ENCODE measurements at places on chromosomes 4 and X. TPM values are rescaled to one million over a fixed set of nuclear protein-coding genes. Genes with fewer than 3 reads are reported as not detected.

- no peaks in the 10 kb centered on the region for H3K4me1 ChIP-seq
- no peak overlapping the region for H3K4me3 ChIP-seq
- H3K27me3 ChIP-seq, result peaks cover 3% of the 10 kb centered on the region
- H3K27ac ChIP-seq, result no peak overlapping the region
- no peak for DNase-seq
Measured at GRCh38 chr4:163256680-163257343, 75.6 kb downstream of the NPY1R start.

- no peak for DNase-seq
- no peaks in the 10 kb centered on the region for H3K36me3 ChIP-seq
- no peaks in the 10 kb centered on the region for H3K27me3 ChIP-seq
- no peaks in the 10 kb centered on the region for H3K4me1 ChIP-seq
- H3K27ac ChIP-seq, result no peak overlapping the region
- no peak overlapping the region for H3K4me3 ChIP-seq
Measured at GRCh38 chrX:85903692-85904471, 143.5 kb downstream of the CHM start.

DNA sequence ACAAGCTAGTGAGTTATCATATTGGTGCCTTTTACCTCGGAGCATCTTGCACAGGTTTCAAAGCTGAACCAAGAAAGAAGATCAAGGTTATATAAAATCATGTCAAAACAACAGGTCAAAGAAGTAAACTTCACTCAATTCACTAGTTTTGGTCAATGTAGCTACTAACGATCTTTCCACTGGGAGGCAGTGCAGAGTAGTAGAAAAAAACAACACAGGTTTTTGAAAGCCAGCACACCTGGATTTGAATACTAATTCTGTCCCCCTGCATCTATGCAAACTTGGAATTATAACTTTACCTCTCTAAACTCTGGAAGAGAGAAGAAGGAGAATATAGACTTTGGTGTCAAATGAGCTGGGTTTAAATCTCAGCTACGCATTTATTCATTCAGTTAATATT lies 266.1 kb downstream of the GRIA3 start:
- H3K27me3 ChIP-seq, result no peaks in the 10 kb centered on the region
- no peaks in the 10 kb centered on the region for H3K36me3 ChIP-seq
- H3K27ac ChIP-seq, result no peak overlapping the region
- DNase-seq, result no peak
- H3K4me3 ChIP-seq, result no peak overlapping the region

DNA sequence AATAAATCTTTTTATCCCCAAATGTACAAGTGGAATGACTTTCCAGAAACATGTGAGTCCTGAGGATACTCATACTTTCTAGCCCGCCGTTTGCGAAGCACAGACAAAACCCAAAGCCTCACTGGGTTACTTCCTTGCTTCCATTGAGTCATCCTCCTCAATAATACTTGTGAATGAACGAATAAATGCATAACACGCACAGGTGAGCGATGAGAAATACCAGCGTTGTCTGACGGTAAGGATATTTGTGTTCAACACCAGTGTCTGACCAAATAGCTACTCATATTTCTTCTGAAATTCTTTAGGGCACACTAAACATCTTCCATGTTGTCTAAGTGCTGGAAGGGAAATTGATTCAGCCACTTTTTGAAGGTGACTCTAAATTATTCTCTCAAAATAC lies 36.0 kb downstream of the CCNG2 start:
- peaks cover 19% of the 10 kb centered on the region for H3K4me1 ChIP-seq
- no peak overlapping the region for H3K4me3 ChIP-seq
- H3K36me3 ChIP-seq, result no peaks in the 10 kb centered on the region
- H3K27ac ChIP-seq, result peak overlapping the region; percentile 78
- no peak for DNase-seq
- peaks cover 7% of the 10 kb centered on the region for H3K27me3 ChIP-seq

- DNase-seq, result no peak
- H3K36me3 ChIP-seq, result no peaks in the 10 kb centered on the region
Measured at GRCh38 chr4:105878668-105879067, 16.6 kb upstream of the NPNT start.

GRCh38 chr4:74623041-74623440 lies 171.3 kb downstream of the BTC start:
- H3K36me3 ChIP-seq, result no peaks in the 10 kb centered on the region
- no peak overlapping the region for H3K4me3 ChIP-seq
- peaks cover 12% of the 10 kb centered on the region for H3K4me1 ChIP-seq
- H3K27ac ChIP-seq, result no peak overlapping the region
- H3K27me3 ChIP-seq, result no peaks in the 10 kb centered on the region
- DNase-seq, result no peak

DNA sequence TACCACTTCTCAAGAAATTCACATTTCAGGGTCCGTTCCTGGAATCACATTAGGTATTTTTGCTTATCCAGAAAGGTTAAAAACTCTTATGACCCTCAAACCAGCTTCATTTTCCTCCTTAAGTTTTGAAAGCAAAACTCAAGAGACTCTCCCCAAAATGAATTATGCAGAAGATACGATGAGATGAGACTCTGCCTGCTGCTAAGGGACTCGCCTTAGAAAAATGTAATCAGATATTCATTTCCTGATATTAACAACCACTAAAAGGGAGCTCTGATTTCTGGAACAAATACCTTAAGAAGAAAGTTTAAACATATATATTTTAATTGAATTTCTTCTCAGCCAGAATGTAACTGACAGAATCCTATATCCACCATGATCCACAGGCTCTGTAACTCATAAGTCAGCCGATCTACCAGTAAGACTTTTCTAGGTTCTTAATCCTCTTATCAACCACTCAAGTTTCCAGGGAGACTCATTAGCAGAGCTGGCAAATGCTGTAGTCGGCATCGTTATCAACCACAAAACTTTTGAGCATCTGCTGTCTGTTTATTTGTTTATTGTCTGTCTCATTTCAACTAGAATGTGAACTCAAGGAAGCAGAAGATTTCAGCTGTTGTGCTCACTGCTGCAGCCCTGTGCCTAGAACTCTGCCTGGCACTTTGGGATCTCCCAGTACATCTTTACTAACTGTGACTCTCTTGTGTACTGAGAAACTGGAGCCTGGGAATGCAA lies 112.5 kb downstream of the LDB2 start:
- H3K4me1 ChIP-seq, result no peaks in the 10 kb centered on the region
- DNase-seq, result no peak
- H3K4me3 ChIP-seq, result no peak overlapping the region
- no peaks in the 10 kb centered on the region for H3K36me3 ChIP-seq
- H3K27me3 ChIP-seq, result no peaks in the 10 kb centered on the region

DNA sequence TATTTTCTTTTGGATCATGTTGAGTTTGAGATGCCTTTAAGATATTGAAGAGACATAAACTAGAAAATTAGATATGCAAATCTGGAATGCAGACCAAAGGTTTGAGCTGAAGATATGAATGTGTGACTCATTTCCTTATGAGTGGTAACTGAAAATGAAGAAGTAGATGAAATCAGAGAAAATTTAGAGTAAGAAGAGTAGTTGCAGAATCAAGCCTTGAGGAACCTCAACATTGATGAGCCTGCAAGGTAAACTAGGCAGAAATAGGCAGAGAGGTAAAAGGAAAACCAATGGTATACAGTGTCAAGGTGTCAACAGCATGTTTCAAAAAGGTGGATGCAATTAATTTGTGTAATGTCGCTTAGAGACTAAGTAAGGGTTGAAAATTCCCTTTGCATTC lies 142.8 kb downstream of the MOSPD2 start:
- H3K4me1 ChIP-seq, result no peaks in the 10 kb centered on the region
- H3K4me3 ChIP-seq, result no peak overlapping the region
- no peaks in the 10 kb centered on the region for H3K36me3 ChIP-seq
- DNase-seq, result no peak
- H3K27me3 ChIP-seq, result no peaks in the 10 kb centered on the region

DNA sequence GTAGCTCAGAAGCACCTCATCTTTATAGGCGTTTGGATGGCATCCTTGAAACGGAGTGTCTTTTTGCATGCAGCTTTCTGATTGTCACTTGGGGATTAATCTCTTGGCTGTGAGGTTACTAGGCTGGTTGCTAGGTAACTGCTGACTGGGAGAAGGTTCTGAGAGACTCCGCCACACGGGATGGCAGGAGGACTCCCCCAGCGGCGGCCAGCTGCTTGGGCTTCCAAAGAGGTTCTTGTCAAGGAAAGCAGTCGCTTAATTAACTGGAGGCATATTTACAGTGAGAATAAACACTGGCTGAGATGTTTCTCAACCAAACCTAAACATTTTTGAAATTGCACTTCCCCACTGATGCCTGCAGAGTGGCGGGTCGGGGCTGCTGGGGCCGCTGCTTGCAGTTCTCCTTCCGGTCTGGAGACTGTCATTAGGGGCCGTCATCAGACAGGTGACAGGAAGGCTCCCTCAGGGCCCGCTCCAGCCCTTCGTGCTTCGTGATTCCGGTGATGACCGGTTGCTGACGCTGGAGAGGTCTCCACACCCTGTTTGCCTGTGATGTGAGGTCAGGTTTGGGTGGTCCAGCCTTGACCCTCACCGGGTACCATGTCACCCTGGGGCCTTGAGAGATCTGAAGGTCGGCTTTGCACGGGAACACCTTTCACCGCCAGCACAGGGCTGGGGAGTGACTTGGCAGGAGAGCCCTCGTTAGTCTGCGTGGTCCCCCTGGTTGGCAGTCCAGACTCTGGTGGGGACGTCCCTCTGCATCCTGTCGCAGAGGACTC lies 9.1 kb downstream of the NSG1 start:
- H3K4me1 ChIP-seq, result no peaks in the 10 kb centered on the region
- H3K4me3 ChIP-seq, result no peak overlapping the region
- no peaks in the 10 kb centered on the region for H3K27me3 ChIP-seq
- H3K36me3 ChIP-seq, result no peaks in the 10 kb centered on the region
- no peak overlapping the region for H3K27ac ChIP-seq
- no peak for DNase-seq

GRCh38 chr4:169283114-169283509 lies 12.4 kb upstream of the SH3RF1 start:
- H3K4me1 ChIP-seq, result no peaks in the 10 kb centered on the region
- H3K36me3 ChIP-seq, result no peaks in the 10 kb centered on the region
- DNase-seq, result no peak
- peaks cover 5% of the 10 kb centered on the region for H3K27me3 ChIP-seq

- H3K4me3 ChIP-seq, result no peak overlapping the region
- H3K4me1 ChIP-seq, result no peaks in the 10 kb centered on the region
- DNase-seq, result no peak
- no peaks in the 10 kb centered on the region for H3K36me3 ChIP-seq
- H3K27ac ChIP-seq, result no peak overlapping the region
Measured at GRCh38 chr4:186602978-186603377, 47.6 kb upstream of the MTNR1A start.

DNA sequence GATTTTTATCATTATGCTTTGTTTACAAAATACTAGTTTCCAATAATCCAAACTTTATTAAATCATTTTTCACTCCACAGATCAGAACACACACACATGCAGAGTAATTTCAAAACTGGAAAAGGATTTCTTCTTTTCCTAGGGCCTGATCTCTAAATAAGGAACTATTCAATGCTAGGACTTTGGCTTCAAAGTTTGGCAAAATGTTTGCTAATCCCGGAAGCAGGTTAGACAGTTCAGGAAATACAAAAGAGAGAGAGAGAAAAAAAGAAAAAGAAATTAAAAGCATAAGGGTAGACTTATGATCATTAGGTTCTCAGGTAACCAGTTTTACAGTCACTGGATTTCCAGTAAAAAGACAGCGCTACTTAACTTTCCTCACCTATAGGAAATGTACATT lies 211.0 kb downstream of the DCLK2 start:
- no peak for DNase-seq
- H3K4me3 ChIP-seq, result no peak overlapping the region
- no peaks in the 10 kb centered on the region for H3K4me1 ChIP-seq
- H3K36me3 ChIP-seq, result no peaks in the 10 kb centered on the region

- peak; percentile 28 for DNase-seq
- H3K4me3 ChIP-seq, result no peak overlapping the region
- H3K4me1 ChIP-seq, result no peaks in the 10 kb centered on the region
- H3K27ac ChIP-seq, result no peak overlapping the region
- peaks cover 1% of the 10 kb centered on the region for H3K27me3 ChIP-seq
Measured at GRCh38 chr4:72302981-72303704, 265.9 kb downstream of the ADAMTS3 start.

DNA sequence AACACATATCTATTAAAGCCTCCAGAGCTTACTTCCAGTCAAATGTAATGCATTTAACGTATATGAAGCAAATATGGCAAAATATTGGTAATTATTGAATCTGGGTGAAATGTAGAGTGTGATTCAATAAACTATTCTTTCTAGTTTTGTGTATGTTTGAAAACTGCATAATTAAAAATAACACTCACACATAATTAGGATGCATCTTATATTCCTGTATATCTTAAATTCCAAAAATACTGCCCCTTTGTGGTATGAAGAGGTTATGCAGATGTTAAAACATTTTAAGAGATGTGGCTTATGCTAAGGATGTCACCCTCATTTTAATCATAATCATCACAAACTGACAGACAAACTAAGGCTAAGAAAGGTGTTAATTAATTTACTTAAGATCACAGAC lies 182.9 kb downstream of the COX18 start:
- no peak for DNase-seq
- no peaks in the 10 kb centered on the region for H3K4me1 ChIP-seq
- H3K27me3 ChIP-seq, result no peaks in the 10 kb centered on the region
- H3K4me3 ChIP-seq, result no peak overlapping the region
- H3K36me3 ChIP-seq, result no peaks in the 10 kb centered on the region

- DNase-seq, result no peak
- no peaks in the 10 kb centered on the region for H3K27me3 ChIP-seq
- H3K4me3 ChIP-seq, result no peak overlapping the region
- H3K27ac ChIP-seq, result no peak overlapping the region
Measured at GRCh38 chr4:16253127-16253960, 27.1 kb upstream of the TAPT1 start.

- no peak for DNase-seq
- H3K27ac ChIP-seq, result no peak overlapping the region
- no peaks in the 10 kb centered on the region for H3K36me3 ChIP-seq
- no peak overlapping the region for H3K4me3 ChIP-seq
- no peaks in the 10 kb centered on the region for H3K4me1 ChIP-seq
Measured at GRCh38 chr4:177163532-177163931, 146.1 kb upstream of the NEIL3 start.

DNA sequence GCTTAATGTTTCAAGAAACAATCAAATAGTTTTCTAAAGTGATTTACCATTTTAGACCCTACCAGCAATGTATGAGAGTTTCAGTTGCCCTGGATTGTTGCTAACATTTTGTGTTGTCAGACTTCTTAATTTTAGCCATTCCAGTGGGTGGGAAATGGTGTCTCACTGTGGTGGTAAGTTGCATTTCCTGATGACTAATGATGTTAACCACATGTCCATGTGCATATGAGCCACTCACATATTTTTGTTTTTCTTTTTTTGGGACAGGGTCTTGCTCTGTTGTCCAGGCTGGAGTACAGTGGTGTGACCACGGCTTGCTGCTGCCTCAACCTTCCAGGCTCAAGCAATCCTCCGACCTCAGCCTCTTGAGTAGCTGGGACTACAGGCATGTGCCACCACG lies 48.3 kb downstream of the MED28 start:
- H3K4me1 ChIP-seq, result peaks cover 4% of the 10 kb centered on the region
- no peak overlapping the region for H3K4me3 ChIP-seq
- H3K27ac ChIP-seq, result no peak overlapping the region
- DNase-seq, result no peak
- no peaks in the 10 kb centered on the region for H3K36me3 ChIP-seq
- peaks cover 7% of the 10 kb centered on the region for H3K27me3 ChIP-seq

ESX1 gene
- not detected for total RNA-seq

KIF4A gene
- 34.0 TPM for total RNA-seq

HMX1 gene
- not detected for total RNA-seq

MSANTD1 gene
- total RNA-seq, result 0.65 TPM

PPBP gene
- total RNA-seq, result not detected

MAGEE2 gene
- not detected for total RNA-seq

STK32B gene
- total RNA-seq, result not detected

SLC6A14 gene
- not detected for total RNA-seq

All from activated CD4-positive, alpha-beta memory T cell treated with anti-CD3 and anti-CD28 coated beads, Interleukin-2, amount 10 ng/mL, durations not matched to agents 7 days and 5 days (primary cell).